GM23248 (cell line): ENCODE measurements at places on chromosomes 11 and 22. TPM values are rescaled to one million over a fixed set of nuclear protein-coding genes. Genes with fewer than 3 reads are reported as not detected.

DNA sequence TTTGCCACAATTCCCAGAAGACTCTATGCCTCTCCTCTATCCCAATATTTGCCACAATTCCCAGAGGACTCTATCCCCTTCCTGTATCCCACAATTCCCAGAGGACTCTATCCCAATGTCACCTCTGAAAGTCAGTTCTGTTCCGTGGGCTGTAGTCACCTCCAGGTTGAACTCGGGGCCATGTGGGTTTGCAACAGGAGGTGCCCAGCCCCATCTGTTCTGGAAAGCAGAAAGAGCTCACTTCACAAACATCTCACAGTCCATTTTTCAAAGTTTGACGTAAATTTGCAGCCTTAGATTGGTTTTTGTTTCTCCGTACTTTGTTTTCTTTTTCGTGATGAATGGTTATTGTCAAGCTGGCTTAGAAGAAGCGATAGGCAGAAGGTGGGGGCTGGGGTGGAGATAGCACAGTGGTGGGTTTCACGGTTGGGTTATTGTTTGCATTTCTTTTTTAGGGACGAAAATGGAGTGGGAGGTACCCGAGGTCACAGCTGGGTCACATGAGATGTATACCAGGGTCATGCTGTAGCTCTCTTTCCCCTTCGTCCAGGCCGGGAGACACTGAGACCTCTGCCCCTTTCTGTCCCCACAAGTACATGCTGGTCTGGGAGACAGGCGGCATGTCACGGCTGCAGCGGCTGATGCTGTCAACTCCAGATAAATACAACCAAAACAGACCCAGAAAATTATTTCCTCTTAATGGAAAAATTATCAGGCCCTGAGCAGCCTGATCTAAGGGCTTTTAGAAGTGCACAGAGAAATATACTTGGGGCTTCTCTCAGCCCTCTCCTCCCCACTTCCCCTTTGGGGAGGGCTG lies 374.5 kb downstream of the CADM1 start:
- no peak for DNase-seq

GRCh38 chr11:75766443-75767227 lies 1.9 kb upstream of the DGAT2 start:
- no peak for DNase-seq

DNA sequence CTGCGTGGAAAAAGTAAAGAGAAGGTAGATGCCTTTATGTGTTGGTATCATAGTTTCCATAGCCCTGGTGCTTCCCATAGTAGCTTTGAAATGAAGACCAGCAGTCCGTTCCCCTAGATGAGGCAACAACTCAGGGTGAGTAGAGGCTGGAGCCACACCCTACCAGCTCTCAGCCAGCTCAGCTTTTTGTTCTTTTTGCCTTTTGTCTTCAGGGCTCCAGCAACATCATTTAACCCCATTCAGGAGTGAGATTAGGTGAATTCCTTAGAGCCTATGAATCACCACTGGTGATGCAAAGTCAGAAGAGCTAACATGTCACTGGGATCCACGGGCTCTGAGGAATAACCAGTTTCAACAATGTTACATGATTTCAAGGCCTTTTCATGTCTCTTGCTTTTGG lies 14.0 kb upstream of the SESN3 start:
- peak; percentile 77 for DNase-seq

The TMPRSS6 gene
- not detected in 2 replicates for total RNA-seq

DNA sequence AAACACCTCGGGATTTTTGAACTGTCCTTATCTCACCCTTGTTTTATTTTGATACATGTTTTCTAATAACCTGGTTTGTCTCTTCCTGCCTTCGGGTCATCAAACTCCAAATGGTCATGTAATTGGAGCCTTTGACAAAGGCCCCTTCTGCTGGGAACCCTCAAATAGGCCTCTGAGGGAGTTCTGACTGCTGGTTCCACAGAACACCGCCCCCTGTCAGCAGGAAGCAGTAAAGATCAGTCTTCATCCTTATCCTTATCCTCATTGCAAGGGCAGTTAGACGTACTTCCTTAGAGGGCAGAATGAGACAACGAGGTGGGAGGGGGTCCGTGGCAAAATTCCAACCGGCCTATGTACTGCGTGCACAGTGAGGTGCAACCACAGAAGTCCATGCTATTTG lies 12.1 kb downstream of the TRIM51 start:
- DNase-seq, result no peak

GRCh38 chr11:92413757-92414513 lies 189.3 kb downstream of the FAT3 start:
- DNase-seq, result no peak

The PATE2 gene
- total RNA-seq, result not detected in 2 replicates

DNA sequence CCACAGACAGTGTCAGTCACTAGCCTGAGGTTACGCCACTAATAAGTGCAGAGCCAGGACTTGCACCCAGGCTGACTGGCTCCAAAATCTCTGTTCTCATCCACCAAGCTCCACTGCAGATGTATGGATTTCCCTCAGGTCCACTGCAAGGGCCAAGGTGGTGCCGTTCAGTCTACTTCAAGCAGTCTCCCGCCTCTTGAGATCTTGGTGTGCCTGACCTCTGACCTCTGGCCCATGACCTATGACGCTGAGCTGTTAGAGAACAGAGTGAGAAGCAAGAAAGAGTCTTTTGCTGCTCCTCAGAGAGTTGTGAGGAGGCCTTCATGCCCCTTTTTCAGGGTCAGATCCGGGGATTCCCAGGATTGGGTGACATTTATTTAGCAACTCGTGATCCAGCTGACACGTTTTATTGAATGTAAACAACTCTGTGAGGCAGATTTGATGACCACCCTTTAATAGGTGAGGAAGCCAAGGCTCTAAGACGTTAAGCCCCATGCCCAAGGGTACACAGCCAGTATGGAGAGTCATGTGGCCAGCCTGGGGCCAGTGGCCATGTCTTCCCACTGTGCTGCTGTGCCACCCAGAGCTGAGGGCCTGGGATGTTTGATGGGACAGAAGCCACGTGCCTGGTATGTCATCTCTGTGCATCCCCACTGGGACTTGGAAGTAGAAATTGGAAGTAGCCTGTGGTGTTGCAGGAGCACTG lies 25.2 kb downstream of the DCPS start:
- no peak for DNase-seq

GRCh38 chr11:7892059-7892699 lies 38.9 kb downstream of the OR10A6 start:
- peak; percentile 85 for DNase-seq

GRCh38 chr22:35465109-35465701 lies 65.3 kb downstream of the MCM5 start:
- no peak for DNase-seq

- DNase-seq, result no peak
Measured at GRCh38 chr11:109654091-109654490, 232.1 kb downstream of the C11orf87 start.

The ANKK1 gene
- total RNA-seq, result not detected in 2 replicates

The PKNOX2 gene
- total RNA-seq, result 0.51 and 0.76 TPM in 2 replicates

The TLCD5 gene
- 6.8 and 11.1 TPM in 2 replicates for total RNA-seq

GRCh38 chr11:132901638-132902471 lies 630.4 kb downstream of the OPCML start:
- peak; percentile 26 for DNase-seq

- DNase-seq, result peak; percentile 69
Measured at GRCh38 chr22:45502215-45503049, at the start of gene FBLN1. Gene FBLN1, plus strand, starts transcription at chr22:45502883. Its CDS starts 103 bp downstream, at chr22:45502986.

The SPI1 gene
- total RNA-seq, result not detected in 2 replicates

DNA sequence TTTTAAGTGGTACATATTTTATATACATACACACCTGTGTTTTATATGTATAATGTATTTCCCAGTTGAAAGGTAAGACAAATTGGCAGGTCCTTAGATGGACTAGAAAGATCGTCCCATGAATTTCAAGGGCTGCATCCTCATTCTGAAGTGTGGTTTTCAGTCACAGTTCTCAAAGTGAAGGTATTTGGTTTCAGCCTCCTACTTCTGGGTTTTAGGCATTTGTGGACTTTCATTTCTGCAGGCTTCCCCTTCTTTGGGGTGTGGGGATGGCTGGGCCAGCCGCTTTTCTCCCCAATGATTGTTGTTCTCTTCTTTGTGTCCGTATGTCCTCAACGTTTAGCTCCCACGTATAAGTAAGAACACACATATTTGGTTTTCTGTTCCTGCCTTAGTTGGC lies 10.0 kb downstream of the DCPS start:
- DNase-seq, result no peak
